Heart left ventricle (tissue), 16 donors: ENCODE measurements at places on chromosomes 4 and X. TPM values are rescaled to one million over a fixed set of nuclear protein-coding genes. Genes with fewer than 3 reads are reported as not detected.

NDST3 gene
- total RNA-seq, result not detected

- no peak overlapping the region for H3K27ac ChIP-seq
- no peak for DNase-seq
- no peaks in the 10 kb centered on the region for H3K27me3 ChIP-seq
- H3K4me3 ChIP-seq, result no peak overlapping the region
- peaks cover 16% of the 10 kb centered on the region for H3K4me1 ChIP-seq
- H3K36me3 ChIP-seq, result no peaks in the 10 kb centered on the region
Observed at GRCh38 chr4:153156263-153156662, 48.0 kb upstream of the TRIM2 start.

MAGEA1 gene
- not detected for total RNA-seq

DNA sequence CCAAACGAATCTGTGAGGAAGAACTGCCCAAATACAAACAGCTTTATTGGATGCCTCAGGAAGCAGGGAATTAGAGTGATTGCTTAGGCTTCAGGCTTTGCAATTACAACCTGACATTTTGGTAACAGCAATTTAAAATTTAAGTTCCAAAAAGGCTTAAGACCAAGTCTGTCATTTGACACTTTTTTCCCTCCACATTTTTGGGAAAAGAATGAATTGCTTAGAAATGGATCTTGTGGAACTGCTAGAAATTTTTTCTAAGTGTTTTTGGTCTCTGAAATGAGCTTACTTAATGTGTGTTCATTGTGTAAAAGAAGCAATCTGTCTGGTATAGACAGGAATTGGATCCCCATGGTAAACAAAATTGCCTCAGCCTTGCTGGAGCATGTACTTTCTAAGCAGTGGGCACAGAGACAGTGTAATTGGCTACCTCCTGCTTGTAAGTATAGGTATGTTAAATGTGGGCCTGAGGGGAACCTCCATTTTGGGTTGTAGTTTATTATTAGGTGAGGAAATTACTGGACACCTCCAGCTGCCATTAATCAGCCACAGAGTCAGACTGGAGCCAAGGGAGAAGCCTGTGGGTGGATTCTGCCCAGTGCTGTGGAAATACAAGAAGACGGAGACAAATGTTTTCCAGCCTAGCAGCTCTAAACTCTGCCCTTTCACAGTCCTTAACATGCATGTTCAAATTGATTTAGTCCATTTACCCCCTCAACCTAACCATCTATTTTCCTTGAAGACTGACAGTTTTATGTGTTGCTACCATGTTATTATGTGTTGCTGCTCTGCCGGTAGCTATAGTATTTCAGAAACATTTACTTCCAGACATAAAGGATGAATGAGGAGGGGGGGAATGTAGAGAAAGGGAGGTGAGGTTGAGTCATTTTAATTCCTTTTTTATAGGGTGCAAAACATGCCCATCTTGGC is 473.0 kb downstream of the SPRY1 start:
- H3K36me3 ChIP-seq, result no peaks in the 10 kb centered on the region
- DNase-seq, result no peak

DNA sequence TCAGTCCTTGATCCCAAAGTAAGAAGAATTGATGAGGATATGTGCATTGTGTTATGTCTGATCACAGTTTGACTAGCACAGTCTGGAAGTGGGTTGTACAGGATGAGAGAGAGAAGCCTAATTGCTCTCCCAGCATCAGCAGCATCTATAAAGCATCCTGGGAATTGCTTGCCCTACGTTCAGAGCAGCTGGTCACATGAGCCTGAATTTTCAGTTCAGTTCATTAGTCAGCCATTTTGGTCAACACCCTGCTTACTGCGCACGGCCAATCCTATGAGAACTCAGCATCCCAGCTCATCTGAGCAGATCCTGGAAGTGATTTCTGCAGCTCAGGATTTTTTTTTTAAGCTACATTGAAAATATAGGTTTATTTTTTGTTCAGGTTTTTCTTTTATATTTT is at the start of gene RUFY3:
Gene RUFY3 (plus strand): TSS at position 218 of the 400 bp plus-strand sequence. CDS start 610 bp downstream, outside the sequence.
- peak; percentile 48 for DNase-seq
- peaks cover 11% of the 10 kb centered on the region for H3K4me1 ChIP-seq
- H3K36me3 ChIP-seq, result no peaks in the 10 kb centered on the region
- H3K27ac ChIP-seq, result peak within 1 kb of the TSS; percentile 31
- H3K27me3 ChIP-seq, result no peaks in the 10 kb centered on the region

DNA sequence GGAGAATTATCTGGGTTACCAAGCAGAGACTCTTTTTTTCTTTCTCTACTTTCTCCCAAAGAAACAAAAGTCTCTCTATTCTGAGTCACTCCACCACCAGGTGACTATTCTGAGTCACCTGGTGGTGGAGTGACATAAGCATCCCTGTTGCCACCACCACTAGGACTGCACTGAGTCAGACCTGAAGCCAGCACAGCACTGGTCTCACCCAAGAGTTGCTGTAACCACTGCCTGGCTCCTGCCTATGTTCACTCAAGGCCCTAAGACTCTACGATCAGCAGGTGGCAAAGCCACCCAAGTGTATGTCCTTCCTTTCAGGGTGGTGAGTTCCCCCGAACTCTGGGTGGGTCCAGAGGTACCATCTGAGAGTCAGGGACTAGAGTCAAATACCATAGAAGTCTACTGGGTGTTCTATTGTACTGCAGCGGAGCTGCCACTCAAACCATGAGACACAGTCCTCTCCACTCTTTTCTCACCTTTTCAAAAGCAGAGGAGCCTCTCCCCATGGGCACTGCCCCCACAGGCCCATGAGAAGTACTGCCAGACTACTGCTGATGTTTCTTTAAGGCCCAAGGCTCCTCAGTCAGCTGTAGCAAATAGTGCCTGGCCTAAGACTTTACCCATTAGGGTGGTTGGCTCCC is 209.6 kb upstream of the IRS4 start:
- H3K4me3 ChIP-seq, result no peak overlapping the region
- H3K27ac ChIP-seq, result no peak overlapping the region
- no peaks in the 10 kb centered on the region for H3K4me1 ChIP-seq
- H3K27me3 ChIP-seq, result no peaks in the 10 kb centered on the region

SPOCK3 gene
- total RNA-seq, result 2.2 TPM

GRCh38 chrX:110569506-110569905 is 210.9 kb downstream of the RTL9 start:
- no peaks in the 10 kb centered on the region for H3K27me3 ChIP-seq
- no peaks in the 10 kb centered on the region for H3K36me3 ChIP-seq
- DNase-seq, result no peak
- no peaks in the 10 kb centered on the region for H3K4me1 ChIP-seq
- H3K4me3 ChIP-seq, result no peak overlapping the region

DNA sequence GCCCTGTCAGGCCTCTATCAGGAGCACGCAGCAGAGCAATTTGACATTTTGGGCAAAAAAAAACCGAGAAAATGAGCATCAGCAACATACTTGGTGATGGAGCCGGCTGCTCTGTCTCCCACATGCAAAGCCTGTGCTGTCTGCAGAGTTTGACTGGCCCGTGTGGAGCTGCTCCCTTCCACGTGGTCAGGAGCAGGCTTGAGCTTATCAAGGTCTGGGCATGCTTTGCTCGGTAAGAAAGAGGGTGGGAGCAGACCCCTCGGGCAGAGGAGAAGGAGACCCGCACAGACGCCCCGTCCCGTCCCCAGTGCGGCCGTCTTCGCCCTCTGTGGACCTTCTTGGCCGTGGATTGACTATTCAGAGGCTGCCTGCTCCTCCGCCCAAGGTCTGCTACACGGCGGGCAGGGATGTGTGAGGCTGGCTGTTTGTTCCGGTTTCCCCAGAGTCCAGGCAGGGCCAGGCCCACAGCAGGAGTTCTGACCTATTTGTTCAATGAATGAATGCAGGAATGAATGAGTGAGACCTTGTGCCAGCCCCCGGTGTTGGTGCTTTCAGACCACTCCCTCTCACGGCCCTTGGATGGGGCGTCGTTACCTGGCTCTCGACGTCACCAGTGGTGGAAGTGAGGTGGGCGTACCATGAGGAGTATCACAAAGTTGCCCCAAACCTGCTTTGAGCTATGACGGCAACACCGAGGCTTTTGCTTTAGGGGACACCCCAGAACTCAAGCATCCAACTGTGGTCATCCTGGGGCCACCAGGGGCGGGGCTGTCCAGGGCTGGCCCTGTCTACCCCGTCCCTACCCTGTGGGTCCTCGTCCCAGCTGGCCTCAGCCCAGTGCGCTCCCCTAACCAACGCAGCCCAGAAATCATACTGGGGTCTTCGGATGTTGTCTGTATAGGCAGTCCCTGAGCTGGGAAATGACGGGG is 54.7 kb upstream of the ADRA2C start:
- peaks cover 5% of the 10 kb centered on the region for H3K4me1 ChIP-seq
- peaks cover 8% of the 10 kb centered on the region for H3K27me3 ChIP-seq
- no peaks in the 10 kb centered on the region for H3K36me3 ChIP-seq
- peak; percentile 25 for DNase-seq

DNA sequence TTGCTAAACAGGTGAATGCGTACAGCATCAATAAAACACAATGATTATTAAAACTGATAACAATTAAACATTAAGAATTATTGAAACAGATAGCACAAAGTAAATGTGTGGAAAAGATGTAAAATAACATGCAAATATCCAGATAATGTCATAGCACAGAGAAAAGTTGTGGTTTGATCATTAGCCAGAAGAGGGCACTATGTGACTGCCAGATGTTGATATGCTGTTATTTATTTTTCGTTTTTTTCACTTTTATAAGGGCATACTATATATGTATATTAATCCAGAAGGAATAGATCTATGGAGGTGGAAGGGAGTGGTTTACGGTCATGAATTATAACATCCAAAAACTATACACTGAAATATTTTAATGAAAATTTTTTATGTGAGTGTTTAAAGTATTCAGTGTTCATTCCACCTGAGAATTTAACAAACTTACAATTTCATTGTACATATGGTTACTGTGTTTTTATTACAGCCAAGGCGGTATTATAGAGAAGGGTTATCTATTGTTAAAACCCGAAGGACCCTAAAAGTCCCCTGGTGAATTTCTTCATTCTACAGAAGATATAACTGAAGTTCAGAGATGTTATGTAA is 211.9 kb upstream of the UGT8 start:
- no peak overlapping the region for H3K4me3 ChIP-seq
- peaks cover 9% of the 10 kb centered on the region for H3K27me3 ChIP-seq
- H3K4me1 ChIP-seq, result no peaks in the 10 kb centered on the region
- H3K27ac ChIP-seq, result no peak overlapping the region
- no peaks in the 10 kb centered on the region for H3K36me3 ChIP-seq

SOX3 gene
- not detected for total RNA-seq

ARSH gene
- not detected for total RNA-seq

DNA sequence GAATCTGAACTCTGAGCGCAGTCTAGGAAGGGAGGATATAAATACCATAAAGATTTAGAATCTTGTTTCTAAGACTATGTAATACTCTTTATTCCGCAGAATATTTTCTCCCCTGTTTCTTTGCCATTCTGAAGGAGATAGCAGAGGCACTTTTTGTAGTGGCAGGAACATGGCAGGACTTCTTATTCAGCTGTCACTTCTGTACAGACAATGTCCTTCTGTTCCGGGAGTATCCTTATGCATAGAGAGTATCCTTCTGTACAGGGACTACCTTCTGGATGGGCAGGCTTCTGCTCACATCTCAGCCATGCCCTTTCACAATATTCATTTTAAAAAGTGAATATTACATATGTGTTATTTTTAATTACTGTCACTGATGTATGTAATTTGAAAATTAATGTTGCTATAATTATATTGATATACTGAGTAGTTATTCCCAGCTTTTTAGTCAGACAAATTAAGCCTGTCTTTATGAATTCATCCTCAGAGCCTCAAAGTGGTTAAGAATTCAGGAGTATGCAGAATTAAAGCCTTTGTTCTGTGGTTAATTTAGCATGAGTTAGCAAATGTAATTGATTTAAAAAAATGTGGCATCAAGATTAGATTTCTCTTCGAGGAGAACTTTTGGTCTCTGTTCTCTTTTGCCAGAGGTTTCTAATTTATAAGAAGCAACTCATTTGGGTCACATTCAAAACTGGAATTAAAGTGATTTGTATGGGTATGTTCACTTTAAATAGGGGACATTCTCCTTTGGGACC is 174.4 kb downstream of the FHIP1A start:
- no peaks in the 10 kb centered on the region for H3K36me3 ChIP-seq
- no peak overlapping the region for H3K4me3 ChIP-seq
- no peaks in the 10 kb centered on the region for H3K27me3 ChIP-seq
- no peak overlapping the region for H3K27ac ChIP-seq
- no peak for DNase-seq
- H3K4me1 ChIP-seq, result no peaks in the 10 kb centered on the region

GRCh38 chr4:183808097-183808456 is 97.0 kb upstream of the STOX2 start:
- H3K27me3 ChIP-seq, result no peaks in the 10 kb centered on the region
- no peaks in the 10 kb centered on the region for H3K36me3 ChIP-seq
- peak overlapping the region; percentile 56 for H3K27ac ChIP-seq
- no peak overlapping the region for H3K4me3 ChIP-seq
- no peaks in the 10 kb centered on the region for H3K4me1 ChIP-seq

- DNase-seq, result no peak
- H3K4me1 ChIP-seq, result peaks cover 8% of the 10 kb centered on the region
- H3K27ac ChIP-seq, result no peak overlapping the region
- no peaks in the 10 kb centered on the region for H3K27me3 ChIP-seq
- no peak overlapping the region for H3K4me3 ChIP-seq
Observed at GRCh38 chr4:21655031-21655430, 293.5 kb downstream of the KCNIP4 start.

DNA sequence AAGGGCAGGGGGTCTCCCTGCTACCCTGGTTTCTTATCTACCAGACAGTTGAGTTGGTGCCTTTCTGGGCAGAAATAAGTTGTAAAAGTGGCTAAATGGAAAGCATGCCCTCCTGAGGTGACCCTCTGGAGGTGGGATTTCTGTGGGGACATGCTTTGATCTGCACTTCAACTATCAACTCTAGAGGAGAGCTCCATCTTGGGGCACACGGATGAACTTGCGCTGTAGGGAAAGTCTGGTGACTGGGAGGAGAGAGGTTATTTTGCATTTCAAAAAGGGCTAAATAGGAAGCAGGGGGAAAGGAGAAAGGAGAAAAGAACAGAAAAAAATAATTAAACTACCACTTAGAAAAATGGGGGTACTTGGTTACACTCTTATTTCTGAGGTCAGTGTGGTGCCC is 12.7 kb upstream of the RHOXF2B start:
- H3K27me3 ChIP-seq, result no peaks in the 10 kb centered on the region
- no peak for DNase-seq
- no peak overlapping the region for H3K27ac ChIP-seq

GATA1 gene
- not detected for total RNA-seq

SLC9B1 gene
- 0.59 TPM for total RNA-seq

DNA sequence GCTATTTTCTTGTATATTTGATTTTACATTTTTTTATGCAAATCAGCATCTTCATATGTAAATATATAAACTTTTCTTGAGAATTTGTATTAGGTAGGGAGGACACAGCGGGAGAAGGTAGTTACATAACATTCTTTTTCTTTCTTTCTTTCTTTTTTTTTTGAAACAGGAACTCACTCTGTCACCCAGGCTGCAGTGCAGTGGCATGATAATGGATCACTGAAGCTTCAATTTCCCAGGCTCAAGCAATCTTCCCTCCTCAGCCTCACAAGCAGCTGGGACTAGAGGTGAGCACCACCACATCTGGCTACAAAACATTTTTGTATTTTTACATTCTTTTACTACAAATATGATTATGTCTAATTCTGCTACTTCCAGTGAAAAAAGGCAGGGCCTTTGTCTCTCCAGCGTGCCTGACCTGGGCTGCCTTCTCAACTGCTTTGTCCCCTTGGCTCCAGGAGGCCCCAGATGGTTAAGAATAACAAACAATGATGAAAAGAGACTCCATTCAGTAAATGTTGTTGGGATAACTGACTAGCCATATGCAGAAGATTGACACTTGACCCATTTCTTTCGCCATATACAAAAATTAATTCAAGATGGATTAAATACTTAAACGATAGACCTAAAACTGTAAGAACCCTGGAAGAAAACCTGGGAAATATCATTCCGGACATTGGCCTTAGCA is 46.5 kb upstream of the FAT4 start:
- no peaks in the 10 kb centered on the region for H3K27me3 ChIP-seq
- H3K4me3 ChIP-seq, result no peak overlapping the region
